RPMI8226 (cell line): ENCODE measurements at places on chromosomes 1 and 21.
A peak's percentile ranks its signal among the peaks of the same experiment; 100 is the strongest.

DNA sequence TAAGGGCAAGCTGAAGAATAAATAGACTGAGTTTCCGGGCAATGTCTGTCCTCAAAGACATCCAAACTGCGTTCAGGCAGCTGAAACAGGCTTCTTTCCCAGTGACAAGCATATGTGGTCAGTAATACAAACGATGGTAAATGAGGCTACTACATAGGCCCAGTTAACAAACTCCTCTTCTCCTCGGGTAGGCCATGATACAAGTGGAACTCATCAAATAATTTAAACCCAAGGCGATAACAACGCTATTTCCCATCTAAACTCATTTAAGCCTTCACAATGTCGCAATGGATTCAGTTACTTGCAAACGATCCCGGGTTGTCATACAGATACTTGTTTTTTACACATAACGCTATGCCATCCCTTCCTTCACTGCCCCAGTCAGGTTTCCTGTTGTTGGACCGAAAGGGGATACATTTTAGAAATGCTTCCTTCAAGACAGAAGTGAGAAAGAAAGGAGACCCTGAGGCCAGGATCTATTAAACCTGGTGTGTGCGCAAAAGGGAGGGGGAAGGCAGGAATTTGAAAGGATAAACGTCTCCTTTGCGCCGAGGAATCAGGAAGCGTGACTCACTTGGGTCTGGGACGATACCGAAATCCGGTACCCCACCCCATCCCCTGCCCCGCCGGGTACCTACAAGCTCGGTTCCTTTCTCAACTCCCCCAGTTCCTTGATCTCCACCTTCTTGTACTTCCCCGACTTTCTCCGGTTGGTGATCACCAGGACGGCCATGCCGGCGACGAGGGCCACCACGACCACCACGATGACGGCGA, 1.3 kb downstream of the TACSTD2 start:
- DNase-seq = no peak

GRCh38 chr1:23524716-23525401, 6.2 kb downstream of the E2F2 start:
- DNase-seq = peak; percentile 97

GRCh38 chr21:39715804-39716397, 29.1 kb upstream of the IGSF5 start:
- peak; percentile 63 for DNase-seq

GRCh38 chr1:111441573-111442192, 7.4 kb downstream of the WDR77 start:
- peak; percentile 34 for DNase-seq

DNA sequence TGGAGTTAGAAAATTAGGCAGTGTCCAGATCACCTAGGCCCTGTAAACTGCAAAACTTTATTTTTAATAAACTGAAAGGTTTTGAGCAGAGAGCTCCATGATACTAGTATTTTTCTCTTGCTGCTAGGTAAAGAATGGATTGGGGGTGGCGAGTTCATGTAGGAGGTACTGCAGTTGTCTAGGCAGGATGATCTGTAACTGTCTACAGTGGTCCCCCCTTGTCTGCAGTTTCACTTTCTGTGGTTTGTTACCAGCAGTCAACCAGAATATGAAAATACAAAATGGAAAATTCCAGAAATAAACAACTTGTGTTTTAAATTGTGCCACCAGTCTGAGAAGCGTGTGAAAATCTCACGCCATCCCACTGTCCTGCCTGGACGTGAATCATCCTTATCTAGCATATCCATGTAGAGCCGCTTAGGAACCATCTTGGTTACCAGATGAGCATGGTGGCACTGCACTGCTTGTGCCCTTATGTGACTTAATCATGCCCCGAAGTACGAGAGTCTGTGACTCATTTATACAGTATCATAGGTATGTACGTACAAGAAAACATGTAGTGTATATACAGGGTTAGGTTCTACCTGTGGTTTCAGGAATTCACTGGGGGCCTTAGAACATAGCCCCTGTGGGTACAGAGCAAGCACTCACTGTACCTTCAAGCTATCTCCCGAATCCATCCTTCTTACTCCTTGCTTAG, 94.2 kb downstream of the AHCTF1 start:
- DNase-seq = no peak

- no peak for DNase-seq
These were observed 30.1 kb upstream of the PLEKHG5 start for GRCh38 chr1:6521536-6521935.

GRCh38 chr1:185532856-185533255, 201.3 kb upstream of the HMCN1 start:
- DNase-seq = no peak

- no peak for DNase-seq
These were observed 48.0 kb upstream of the LCE5A start for GRCh38 chr1:152462636-152463035.

DNA sequence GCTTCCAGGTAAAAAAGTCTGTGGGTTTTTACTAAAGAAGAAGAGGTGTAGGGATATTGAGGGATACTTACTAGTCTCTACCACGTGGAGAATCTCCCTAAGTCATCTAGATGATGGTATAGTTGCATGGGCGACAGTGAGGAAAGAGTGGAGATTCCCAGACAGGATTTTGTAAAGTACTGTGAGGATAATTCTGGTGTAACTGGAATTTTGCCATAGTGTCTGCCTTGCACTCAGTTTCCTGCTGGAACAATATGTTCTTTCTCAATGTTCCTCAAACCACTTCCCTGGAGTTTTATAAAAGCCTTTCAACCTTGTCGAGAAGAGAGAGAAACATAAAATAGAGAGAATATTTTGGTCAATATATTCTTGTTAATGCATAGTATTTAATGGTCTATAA, 95.1 kb upstream of the WLS start:
- DNase-seq = no peak

DNA sequence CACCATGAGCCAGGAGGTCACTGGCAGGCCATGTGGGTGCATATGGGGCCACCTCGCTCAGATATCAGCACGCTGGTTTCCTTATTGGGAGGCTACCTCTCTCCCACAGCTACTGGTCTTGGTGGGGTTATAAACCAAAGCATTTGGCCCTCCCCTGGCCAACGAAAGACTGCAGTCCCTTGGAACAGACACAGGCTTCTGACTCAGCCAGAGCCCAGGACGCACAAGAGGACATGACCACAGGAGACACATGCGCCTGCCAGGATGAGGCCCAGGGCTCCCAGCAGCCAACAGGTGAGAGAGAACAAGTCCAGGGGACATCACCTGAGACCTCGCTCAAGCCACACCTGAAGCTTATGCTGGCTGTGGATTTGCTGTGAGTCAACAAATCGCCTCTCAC, 13.8 kb downstream of the NPHP4 start:
- no peak for DNase-seq

DNA sequence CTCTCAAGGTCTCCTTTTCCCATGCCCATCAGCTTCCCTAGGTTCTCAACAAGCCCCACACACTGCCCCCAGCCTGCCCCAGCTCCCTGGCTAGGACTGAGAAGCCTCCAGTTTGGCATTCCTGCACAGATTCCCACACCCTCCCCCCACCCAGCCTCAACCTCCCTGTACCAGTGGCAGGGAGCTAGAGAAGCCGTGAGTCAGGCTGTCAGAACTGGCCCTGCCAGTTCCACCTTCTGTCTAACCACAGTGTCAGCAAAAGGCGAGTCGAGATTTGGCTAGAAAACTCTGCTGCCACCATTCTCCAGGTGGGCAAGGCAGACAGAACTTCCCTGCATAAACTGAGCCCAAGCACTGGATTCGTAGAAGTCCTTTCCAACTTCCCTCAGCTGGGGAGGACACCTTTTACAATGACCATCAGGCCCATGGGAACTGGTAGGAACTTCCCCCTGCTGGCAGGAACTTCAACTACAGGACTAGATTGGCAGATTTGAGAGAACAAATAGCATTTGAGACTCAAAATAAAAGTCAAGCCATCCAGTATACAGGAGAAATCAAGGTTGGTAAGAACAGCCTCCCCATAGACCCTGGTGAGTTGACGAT, 31.0 kb downstream of the TNNT2 start:
- DNase-seq = peak; percentile 63

DNA sequence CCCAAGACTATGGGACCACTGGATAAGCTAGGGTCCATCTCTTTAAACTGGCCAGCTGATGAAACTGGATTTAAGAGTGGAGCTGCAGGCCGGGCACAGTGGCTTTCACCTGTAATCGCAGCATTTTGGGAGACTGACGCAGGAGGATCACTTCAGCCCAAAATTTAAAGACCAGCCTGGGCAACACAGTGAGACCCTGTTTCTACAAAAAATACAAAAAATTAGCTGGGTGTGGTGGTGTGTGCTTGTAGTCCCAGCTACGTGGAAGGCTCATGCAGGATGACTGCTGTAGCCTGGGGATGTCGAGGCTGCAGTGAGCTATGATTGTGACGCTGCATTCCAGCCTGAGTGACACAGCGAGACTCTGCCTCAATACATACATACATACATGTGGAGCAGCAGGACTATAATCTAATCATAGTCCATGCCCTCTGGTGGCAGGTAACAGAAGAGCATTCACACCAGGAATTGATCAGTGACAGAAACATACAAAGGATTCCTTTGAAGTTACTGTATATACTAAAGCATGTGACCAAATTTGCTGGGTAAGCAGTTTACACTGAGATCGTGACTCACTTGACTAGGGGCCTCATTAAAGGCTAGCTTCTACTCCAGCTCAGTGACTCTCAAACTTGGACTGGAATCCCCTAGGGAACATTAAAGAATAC, 101.5 kb upstream of the SLFNL1 start:
- DNase-seq = peak; percentile 40

- peak; percentile 38 for DNase-seq
These were observed 2.7 kb downstream of the EPHX1 start for GRCh38 chr1:225812488-225813213.

GRCh38 chr1:161201836-161202712, at the start of gene NDUFS2:
NDUFS2 (plus strand) TSS chr1:161202367; CDS start chr1:161202386, 19 bp downstream.
- peak; percentile 99 for DNase-seq

DNA sequence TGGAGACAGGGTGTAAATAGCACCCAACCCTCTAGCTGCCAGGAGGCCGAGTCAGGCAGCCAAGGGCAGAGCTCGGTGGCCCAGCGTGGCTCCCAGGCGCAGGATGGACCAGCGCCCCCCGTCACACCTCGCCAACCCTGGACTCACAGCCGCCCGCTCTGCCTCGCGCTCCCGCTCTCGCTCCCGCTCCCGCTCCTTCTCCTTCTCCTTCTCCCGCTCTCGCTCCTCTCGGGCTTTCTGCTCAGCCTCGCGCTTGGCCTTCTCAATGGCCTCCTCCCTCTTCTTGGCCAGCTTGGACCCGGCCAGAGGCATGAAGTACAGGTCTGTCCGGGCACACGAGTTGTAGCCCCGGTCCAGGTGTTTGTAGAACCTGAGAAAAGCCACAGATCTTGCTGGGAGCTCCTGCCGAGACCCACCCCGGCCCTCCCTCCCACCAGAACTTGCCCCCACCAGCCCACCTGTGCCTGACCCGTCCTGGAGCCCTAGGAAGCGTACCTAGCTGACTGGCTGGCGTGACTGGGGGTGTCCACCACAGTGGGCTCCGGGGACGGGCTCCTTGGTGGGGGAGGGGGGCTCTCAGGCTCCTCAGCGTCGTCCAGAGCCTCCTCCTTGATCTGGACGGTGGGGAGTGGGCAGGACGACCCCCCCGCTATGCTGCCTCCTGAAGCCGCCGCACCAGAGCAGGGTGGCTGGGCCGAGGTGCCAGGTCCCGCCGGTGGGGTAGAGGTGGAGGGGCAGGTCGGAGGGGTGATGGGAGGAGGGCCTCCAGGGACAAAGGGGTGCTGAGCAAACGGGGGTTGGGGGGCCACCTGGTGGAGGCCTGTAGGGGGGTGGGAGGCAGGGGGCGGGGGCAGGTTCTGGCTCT, 41.9 kb downstream of the SLC45A1 start:
- no peak for DNase-seq
